ENCODE measurements at places on chromosomes 6 and 20. TPM values are rescaled to one million over a fixed set of nuclear protein-coding genes. Genes with fewer than 3 reads are reported as not detected.

SEMG1 gene
- total RNA-seq = not detected

HUS1B gene
- total RNA-seq = 0.35 TPM

FNDC11 gene
- 0.17 TPM for total RNA-seq

SLC18B1 gene
- total RNA-seq = 5.1 TPM

CCM2L gene
- total RNA-seq = 0.33 TPM

EPPIN gene
- total RNA-seq = not detected

All from A549 treated with CORT108297 at 1 μM for 4 hours (cell line).